NCI-H1930 (cell line): ENCODE measurements at places on chromosomes 5 and 9.

- DNase-seq = no peak
Observed at GRCh38 chr5:61822584-61822983, 483.4 kb upstream of the KIF2A start.

DNA sequence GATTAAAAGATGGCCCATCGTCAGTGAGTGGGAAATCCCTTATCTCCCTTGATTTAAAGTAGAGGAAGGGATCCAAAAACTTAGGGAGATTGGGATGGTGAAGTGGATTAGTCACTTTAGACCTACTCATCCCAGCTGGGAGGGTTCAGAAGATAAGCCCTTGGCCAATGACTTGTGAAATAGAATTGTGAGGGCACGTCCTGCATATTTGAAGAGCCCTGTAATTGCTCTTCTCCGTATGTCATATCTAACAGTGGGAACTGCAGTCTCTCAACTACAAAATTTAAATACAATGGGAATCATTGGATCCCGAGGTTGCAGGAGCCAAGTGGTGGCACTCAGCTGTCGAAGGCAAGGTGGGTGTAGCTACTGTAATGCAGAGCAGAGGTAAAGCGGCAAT is 65.4 kb upstream of the C9orf72 start:
- DNase-seq = no peak

DNA sequence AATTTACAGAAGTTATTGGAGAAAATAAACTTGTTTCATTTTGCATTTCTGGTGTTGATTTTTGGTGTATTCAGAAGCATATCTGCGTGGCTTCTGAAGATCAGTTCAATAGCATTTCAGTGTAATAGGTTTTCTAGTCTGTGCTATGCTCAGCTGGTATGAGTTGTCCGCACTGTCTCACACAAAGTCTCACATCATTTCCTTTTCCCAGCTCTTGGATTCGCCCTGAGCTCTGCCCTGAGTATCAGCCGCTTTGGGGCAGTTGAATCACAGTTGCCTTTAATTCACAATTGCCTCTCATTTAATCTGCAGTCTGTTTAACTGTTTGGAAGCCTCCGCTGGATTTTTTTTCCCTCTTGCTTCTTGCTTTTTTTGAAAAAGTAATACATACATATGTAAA is 6.4 kb upstream of the TTC23L start:
- DNase-seq = no peak

GRCh38 chr5:134468921-134469400 is 56.5 kb upstream of the JADE2 start:
- DNase-seq = no peak

- DNase-seq = no peak
Observed at GRCh38 chr9:134192951-134193731, 28.8 kb upstream of the RNU6ATAC start.

DNA sequence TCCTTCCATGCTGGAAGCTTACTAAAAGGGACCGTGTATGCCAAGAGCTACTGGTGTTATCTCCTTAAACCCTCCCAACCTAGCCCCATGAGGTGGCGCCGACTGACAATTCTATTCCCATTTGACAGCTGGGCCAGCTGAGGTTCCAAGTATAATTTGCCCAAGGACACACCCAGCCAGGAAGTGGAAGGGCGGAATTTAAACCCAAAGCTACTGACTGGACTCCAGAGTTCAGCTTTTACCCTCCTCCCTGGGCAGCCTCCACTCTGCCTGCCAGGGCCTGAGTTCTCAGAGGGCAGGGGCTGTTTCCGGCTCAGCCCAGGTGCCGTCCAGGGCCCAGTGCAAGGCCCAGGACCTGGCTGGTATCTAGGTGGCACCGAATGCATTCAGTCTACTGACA is 71.8 kb downstream of the C9orf50 start:
- no peak for DNase-seq

DNA sequence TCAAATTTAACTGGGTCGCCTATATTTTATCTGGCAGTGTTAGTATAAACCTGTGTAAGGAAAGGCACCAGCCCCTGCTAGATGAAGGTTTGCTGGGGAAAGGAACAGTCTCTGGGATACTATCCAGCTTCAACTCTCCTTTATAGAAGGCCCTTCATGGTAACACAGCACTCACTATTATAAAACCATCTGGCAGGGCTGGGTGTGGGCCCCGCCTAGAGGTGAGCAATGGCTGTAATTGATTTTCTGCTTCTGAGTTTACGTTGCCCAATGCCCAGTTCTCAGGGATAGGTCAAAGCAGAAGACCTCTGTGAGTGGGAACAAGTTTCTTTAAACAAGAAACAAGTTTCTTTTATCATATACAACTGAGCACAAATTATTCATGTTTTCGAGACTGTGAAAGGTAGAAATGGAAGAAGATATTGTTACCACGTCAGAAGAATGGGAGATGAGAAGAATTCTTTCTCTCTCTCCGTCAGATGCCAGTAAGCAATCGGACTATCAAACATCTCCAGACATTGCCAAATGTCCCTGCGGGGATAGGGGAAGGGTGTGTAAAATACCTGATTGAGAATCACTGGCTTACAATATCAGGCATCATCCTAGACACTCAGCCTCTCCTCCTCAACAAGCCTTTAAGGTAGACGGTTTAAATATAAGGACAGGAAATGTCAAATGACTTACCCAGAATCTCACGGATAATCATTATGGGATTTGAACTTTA is 205.9 kb downstream of the PDZD2 start:
- no peak for DNase-seq

DNA sequence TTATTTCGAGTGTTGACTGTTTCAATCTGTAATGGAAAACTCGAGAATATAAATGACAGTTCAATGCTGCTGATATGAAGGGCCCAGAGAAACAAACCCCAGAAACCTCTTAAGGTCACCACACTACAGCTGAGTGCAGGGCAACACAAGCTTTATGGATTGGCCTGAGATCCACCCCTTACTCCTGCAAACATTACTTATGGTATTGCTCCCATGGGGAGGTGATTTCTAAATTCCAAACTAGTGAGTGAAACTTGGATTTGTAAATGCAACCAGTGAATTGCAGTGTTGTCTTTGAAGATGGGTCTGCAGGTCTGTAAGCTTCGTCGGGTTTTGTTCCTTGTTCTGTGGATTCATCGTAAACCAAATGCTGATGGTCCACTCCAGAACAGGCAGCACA is 85.4 kb downstream of the NTRK2 start:
- no peak for DNase-seq

- no peak for DNase-seq
Observed at GRCh38 chr9:89353989-89354388, 35.7 kb downstream of the SECISBP2 start.

DNA sequence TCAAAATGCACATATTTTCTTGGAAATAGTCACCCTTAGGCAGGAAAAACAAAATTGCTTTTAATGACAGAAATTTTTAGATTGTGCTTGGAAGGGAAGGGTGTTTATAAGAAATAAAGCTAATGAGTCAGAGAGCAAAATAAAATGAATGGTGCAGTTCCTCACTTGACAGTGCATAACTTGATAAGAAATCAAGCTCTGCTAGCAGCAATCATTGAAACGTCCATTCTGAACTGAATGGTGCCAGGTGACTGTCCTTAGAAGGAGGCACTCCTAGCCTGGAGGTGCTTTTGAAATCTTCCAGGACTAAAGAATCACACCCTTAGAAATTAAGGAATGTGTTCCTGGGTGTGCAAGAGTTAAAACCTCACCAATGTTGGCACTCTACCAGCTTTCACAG is 202.5 kb downstream of the EFNA5 start:
- no peak for DNase-seq

- DNase-seq = no peak
Observed at GRCh38 chr5:77936365-77936693, 160.2 kb upstream of the TBCA start.

GRCh38 chr9:3922846-3923245 is 377.0 kb downstream of the GLIS3 start:
- DNase-seq = no peak

GRCh38 chr5:87076411-87076810 is 191.3 kb upstream of the RASA1 start:
- DNase-seq = no peak

GRCh38 chr9:133054194-133054890 is 7.4 kb upstream of the CEL start:
- no peak for DNase-seq

DNA sequence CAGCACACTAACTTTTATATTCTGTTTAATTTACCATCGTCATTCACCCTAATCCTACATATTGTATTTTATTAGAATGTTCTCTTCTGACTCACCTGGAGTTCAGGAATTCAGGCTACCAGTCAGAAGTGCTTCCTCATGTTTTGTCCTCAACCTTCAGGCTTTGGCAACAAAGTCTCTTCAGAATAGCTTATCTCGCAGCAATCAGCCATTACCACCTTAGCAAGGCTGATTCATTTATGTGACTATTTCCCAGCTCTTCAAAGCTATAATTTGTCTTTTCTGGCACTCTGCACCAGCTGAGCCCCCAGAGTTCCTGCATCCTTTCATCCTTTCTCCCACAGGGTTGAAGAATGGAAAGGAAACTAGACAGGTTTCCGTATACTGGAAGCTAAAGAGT is 365.5 kb upstream of the CDH18 start:
- DNase-seq = no peak

DNA sequence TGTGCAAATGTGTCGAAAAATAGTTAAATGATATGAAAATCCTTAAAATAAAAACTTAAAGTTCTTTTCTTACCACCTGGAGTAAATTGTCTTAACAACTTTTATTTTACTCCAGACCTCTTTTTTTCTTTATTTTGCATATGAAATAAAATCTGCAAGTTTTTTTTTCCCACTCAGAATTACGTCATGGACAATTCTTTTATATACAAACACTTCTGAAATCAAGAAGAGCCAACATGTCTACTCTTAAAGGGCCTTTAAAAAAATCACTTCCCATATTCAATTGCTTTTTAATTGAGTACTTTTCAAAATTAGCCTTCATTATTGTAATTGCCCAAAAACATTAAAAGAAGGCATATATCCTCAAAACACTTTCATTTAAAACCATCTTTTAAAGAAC is 37.7 kb upstream of the ZFAND5 start:
- no peak for DNase-seq

- DNase-seq = no peak
Observed at GRCh38 chr5:69105996-69106906, 12.4 kb downstream of the SLC30A5 start.

DNA sequence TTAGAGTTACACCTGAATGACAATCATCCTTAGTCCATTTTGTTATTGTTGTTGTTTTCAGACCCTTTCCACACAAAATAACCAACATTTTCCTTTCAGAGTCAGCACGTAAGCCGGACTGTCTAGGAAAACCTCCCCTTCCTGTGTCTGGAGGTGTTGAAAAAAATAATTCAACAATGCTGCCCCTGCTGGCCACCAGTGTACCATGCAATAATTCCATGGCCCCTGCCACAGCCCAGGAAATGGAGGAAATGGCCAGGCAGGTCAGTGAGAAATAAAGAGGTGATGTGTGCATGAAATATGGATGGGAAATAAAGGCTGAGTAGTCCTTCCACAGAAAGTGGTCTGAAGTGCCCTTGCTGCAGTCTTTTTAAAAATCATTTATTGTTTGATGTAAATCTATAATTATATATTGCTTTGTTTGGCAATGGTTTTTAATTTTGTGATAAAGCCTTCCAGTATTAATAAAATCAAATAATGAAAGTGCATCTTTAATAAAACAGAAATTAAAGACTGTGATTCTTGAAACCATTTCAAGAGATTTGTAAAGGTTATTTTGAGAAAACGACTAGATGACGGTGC is 152.8 kb upstream of the PAPPA start:
- DNase-seq = no peak

DNA sequence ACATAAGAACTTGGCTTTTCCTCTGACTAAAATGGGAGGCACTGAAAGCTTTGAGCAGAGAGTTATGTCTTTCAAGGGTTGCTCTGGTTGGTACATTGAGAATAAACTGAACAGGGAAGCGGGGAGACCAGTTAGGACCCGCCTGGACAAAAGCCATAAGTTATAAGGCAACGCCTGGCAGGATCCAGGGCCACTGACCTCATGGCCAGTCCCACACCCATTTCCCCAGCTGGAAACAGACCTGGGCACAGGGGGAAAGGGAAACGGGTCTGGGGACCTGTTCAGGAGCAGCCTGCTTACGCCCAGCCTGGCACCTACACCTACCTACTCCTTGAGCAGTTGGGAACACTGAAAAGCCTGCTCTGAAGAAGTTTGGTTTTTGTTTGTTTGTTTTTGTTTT is 1.3 kb downstream of the SPINK4 start:
- no peak for DNase-seq

DNA sequence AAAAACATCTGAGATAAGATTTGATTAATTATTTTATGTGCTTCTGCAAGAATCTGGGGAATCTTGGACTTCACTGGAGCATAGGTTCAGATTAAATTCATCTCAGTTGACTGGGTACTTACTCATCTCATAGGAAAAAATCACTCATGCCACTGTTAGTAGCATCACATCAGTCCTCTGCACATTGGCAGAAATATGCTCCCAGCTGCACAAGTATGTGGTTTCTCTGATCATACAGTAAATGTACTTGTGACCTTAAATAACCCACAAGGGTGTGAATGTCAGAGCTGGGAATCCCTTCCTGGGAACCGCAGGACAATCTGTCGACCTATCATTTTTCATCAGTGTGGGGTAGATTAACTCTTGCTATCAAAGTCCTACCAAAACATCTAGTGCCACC is 203.7 kb upstream of the SLC24A2 start:
- no peak for DNase-seq

GRCh38 chr5:57550132-57550531 is 67.5 kb upstream of the ACTBL2 start:
- no peak for DNase-seq

GRCh38 chr9:111866976-111867375 is 29.6 kb upstream of the UGCG start:
- DNase-seq = no peak

DNA sequence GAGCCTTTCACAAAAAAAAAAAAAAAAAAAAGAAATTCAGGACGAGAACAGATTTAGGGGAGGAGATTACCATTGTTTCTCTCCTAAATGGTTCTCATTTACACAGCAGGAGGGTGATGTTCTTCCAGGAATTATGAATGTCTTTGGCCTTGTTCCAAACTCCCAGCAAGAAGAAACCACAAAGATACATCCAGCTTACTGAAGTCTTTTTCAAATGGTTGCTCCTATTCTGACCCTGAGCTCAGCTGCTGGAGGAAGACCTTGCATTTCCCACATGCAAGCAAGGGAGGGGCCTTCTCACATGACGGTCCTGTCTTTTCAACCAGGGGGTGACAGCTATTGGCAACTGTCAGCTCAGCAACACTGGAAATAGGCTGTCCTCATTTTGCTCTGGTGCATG is 203.0 kb upstream of the VLDLR start:
- peak; percentile 68 for DNase-seq

DNA sequence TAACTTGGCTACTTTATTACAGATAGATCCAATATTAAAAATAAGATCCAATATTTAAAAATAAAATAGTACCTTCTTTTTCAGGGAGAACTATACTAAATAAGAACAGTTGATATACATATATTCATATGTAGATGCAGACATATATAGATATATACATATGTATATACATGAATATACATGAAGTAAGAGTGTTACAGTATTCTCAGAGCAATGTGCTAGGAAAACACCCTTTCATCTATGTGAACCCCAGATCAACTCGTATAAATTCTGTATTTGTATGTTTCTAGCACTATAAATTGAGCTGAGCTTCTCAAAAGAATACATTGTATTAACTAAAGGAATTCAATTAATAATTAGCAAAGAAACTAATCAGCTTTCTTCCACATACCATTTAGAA is 287.6 kb downstream of the PDE4D start:
- DNase-seq = no peak
